ENCODE measurements at places on chromosomes 4 and X.

DNA sequence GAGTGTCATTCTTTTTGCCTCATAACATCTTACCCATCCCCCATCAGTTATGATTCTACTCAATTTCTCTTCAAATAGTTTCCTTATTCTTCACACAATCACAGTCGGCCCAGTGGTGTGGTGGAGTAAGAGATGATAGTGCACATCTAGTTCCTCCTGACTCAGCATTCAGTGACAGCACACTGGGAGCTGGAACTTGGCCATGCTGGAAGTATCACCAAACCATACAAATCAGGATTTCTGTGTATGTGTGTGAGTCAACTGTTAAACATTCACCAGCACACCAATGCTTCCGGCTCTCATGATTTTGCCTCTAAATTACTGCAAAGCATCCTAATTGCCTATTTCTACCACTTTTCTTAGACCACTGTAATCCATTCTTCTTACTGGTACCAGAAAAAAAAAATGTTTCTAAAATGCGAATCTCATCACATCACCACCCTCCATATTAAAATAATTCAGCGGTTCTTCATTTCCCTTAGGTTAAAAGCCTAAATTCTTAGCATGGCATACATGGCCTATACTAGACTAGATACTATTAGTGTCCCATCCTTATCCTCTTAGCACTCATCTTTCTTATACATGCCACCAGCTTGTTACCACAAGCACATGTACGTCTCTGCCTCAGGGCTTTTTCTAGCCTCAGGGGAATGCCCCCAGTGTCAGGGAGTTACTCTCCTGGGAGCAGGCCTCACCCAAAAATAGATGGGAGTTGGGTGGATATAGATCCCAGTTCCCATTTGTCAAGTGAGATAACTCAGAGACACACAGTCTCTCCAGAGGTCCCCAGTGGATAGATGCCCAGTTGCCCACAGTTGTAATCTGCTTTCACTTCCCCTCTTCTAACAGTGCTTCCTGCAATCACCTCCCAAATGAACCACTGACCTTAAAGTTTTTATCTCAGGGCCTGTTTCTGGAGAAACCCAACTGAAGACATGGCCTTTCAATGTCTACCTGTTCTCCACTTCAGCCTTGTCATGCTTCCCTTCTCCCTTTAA is 49.2 kb upstream of the DDX53 start:
- DNase-seq, result no peak

GRCh38 chr4:182343453-182343852 is 100.3 kb downstream of the TENM3 start:
- no peak for DNase-seq

DNA sequence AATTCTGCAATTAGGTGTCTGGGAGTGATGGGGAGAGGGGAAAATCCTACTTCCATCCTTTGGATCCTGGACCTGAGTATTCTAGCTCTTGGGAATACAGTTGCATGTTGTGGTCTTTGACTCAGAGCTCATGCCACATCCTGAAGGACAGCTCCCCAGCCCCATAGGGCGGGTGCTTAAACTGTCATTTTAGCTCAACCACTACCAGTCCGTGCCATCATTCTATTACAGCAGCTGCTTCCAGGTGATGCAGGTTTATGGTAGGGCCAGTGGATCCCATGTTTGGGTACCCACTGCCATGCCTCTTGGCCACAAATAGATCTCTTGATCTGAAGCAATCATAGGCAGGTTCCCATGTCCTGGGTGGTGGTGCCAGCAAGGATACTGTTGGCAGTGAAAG is 34.7 kb downstream of the CCKAR start:
- no peak for DNase-seq

- no peak for DNase-seq
Measured at GRCh38 chr4:24743927-24744326, 51.4 kb upstream of the SOD3 start.

DNA sequence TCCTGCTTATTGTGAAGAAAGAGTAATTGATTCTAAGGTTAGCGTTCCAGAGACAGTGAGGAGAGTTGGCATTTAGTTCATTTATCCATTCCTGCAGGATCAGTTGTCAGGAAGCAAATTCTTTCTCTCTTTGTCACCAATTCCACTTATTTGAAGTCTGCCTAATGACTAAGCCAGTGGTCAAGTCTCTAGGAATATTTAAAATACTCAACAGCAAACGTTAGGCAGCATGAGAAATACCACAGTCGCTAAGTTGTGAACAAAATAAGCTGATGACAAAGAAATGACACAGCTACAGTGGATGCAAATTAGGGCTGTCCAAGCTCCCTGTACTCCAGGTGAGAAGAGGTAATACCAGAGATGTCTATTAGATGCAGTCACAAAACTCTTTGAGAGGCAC is 6.6 kb upstream of the MAGEB17 start:
- no peak for DNase-seq

DNA sequence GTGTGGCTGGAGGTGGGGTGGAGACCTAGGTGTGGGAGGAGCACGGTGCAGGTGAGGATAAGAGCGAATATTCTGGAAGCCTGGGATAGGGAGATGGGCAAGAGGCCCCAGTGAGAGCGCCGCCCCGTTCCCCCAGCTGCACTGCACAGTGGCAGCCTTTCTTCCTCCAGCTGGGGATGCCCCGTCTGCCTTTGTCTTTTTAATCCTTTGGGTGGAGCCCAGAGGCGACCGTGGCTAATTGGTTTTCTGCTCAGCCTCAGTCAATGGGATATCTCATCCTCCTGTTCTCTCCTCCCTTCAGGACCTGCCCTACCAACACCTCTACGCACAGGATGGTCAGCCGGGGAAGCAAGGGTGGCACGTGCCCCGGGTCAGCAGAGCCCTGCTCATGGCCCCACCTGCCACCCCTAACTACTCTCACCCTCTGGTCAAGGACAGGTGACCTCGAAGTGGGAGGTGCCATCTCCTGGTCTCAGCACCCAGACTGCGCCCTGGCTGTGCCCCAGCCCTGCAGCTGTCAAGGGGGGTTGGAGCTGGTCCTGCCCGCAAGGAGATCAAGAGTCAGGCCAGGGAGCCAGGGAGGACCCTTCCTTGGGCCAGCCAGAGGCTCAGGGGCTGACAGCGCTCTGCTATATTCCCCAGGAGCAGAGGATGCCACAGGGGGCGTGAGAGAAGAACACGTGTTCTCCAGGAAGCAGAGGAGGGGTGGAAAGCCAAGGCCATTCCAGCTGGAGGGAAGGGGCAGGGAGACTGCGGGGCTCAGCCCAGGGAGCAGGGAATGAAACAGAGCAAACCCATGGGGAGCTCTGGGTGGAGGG is 64.0 kb downstream of the ADRA2C start:
- no peak for DNase-seq

- no peak for DNase-seq
Measured at GRCh38 chr4:82667761-82668480, 106.1 kb upstream of the TMEM150C start.

- DNase-seq, result no peak
Measured at GRCh38 chr4:169941141-169941540, 85.1 kb downstream of the MFAP3L start.

GRCh38 chr4:125115476-125115875 is 199.3 kb upstream of the FAT4 start:
- DNase-seq, result no peak

GRCh38 chrX:24767557-24767956 is 73.8 kb downstream of the POLA1 start:
- DNase-seq, result no peak

DNA sequence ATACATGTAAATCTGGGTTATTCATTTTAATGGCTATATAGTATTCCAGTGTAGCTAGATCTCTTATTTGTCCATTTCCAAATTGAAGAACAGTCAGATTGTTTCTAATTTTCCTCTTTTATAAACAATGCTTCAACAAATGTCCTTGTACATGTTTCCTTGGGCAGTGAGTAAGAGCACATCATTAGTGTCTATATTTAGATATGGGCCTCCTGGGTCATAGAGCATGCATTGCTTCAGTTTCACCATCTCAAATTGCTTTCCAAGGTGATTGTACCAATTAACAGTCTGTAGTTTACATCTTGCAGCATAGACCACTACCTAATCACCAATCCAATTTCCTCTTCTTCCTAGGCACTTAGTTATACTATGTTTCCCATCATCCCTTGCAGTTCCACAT is 13.4 kb downstream of the PHKA2 start:
- no peak for DNase-seq

DNA sequence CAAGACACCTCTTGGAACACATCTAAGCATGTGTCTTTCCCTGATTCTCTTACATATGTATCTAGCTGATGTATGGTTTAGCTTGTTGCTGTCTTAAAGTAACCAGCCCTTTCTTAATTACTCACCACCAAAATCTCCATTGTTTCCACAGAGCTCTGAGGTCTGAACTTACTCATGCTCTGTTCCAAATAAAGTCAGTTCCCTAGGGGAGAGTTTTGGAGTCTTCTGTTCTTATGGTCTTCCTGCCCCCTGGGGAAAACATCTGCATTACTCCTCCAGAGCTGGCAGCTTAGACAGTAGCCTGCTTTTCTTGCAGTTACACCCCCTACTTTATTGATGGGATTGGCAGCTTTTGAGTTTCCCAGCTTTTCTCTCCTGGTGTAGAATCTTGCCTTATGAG is 125.8 kb downstream of the EDA start:
- no peak for DNase-seq

DNA sequence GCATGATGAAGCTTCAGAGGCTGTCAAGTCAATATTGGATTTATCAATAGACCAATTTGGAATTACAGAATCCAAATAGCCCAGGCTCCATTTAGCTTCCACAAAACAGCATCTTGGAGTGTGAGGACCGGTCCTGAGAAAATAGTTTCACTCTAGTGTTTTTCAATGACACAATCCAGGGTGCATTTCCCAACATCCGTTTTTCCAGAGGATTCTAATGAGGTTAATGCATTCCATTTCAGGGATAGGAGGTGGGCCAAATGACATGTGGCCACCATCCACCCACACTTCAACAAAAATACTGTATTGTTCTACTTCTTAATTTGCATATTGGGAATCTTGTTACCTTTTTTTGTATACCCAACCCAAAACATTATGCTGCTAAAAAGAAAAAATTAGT is 229.8 kb upstream of the LDB2 start:
- no peak for DNase-seq

DNA sequence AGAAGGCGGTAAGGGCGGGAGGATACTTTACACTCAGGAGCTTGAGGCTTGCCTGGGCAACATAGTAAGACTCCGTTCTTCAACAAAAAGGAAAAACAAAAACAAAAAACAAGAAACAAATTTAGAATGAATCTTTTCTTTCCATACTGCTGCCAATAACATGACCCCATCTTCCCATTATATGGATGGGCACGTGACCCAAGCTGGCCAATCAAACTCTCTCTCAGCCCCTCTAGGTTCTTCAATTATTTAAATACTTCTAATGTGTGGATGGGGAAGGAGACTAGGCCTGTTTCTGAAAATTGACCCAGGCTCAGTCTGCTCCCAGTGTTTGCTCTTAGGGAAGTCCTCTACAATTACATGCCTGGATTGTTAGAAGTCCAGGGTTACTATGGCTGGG is 22.2 kb upstream of the ATP6AP2 start:
- DNase-seq, result no peak

DNA sequence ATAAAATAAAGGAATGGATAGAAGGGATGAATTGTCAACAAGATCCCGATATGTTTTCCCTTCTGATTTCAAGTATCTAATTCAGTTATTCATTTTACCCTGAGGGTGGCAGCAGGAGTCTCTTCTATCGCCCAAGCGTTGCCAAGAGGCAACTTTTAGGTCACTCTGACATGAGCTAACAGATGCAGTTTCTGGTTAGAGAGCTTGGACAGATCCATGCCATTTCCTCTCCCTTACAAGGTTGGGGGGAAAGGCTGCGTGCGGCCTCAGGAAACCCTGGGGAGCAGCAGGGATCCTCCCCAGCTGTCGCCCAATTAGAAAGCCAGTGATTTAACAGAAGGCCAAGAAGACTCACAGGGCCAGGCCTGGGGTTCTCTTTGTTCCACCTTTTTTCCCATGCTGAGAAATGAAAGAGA is 35.3 kb upstream of the WAS start:
- DNase-seq, result no peak

GRCh38 chrX:41300758-41301437 is 33.1 kb upstream of the DDX3X start:
- no peak for DNase-seq

DNA sequence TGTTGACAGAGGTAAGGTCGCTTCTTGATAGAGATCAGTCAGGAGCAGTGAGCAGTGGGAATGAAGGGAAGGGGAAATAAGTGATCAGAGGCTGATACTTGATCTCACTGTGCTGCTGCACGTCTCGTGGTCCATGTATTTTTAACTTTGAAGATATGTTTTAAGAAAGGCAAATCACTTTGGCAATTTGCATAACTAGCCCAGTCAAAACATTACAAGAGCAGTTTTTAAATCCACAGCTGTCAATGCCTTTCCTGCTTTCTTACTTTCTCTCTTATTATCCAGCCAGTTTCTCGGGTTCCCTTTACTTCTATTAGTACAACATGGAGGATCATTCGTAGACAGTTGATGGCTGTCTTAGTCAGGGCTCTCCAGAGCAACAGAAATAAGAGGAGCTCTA is 472.8 kb downstream of the TMA16 start:
- DNase-seq, result no peak

DNA sequence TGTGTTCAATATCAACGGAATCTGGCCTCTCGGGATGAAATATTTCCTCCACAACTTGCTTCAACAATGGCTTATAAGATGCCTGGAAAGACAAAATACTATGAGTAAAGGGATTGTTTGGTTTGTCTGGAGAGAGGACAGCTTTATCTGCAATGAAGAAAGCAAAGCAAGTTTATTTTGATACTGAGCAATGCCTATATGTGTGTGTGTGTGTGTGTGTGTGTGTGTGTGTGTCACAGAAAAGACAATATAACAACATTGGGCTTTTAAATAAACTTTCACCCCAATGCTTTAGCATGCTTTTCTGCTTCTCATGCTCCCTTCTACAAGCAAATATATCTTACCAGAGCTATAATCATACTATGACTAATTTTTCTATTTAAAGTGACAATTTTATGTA is 45.4 kb downstream of the RASL11B start:
- no peak for DNase-seq

DNA sequence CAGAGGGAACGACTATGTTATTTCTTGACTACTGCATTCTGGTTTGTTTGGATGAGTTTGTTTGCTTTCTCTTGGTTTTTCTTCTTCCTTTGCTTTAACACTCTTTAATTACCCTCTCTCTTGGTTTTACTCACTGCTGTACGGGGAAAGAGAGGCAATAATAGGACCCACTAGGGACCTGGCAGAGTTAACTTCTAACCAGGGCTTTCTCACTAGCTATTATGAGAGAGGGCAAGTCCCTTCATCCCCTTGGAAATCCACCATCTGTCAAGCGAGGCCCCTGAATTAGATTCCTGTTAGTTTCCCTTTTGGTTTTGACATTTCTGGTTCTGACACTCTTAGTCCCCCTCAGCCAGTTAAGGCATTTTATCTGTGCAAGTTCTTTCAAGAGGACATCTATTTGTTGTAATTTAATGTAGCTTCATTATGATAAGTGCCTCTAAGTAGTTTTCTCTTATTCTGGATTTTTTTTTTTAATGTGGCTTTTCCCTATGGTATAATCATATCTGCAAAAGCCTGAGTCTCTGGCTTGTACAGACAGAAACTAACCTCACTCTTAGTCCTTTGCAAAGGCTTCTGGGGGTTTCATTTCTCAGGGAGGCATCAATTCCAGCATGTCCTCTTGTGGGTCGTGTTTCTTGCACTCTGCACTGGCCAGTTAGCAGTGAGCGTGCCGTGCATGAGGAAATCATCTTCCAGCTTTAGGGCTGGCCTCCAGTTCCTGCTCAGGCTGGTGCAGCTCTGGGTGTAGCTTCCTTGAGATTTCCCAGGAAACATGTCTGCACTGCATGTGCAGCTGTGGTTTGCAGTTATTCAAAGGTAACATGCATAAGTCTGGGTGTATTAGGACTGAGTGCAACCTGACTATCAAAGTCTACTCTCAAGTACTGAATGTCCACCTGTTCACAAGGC is 221.3 kb downstream of the STIM2 start:
- DNase-seq, result no peak

- no peak for DNase-seq
Measured at GRCh38 chr4:113756005-113756410, 5.5 kb downstream of the CAMK2D start.
